Glutamatergic neuron (in vitro differentiated cells): ENCODE measurements at places on chromosomes 2 and 18.

- no peak for DNase-seq
Measured at GRCh38 chr2:237180187-237180586, 94.5 kb downstream of the COPS8 start.

DNA sequence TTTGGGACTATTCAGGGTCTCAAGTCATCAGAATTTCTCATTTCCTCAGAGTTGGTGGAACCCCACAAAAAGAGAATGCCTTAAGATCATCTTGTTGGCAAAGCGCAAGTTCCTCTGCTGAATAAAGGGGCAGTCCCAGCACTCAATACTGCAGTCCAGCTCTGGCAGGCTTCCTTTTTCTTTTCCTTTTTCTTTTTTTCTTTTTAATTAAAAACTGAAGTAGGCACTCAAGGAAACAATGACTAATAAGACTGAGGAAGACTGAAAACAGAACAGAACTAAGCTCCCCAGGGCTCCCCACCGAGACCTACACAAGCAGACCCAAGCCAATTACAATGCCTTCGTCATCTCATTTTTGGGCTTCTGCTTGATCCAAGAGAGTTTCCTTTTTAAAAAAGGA, 82.0 kb downstream of the STK39 start:
- DNase-seq: no peak

- no peak for DNase-seq
Measured at GRCh38 chr2:120503793-120504571, 158.0 kb downstream of the INHBB start.

- no peak for DNase-seq
Measured at GRCh38 chr2:73343992-73344391, 41.6 kb upstream of the ALMS1 start.

- DNase-seq: no peak
Measured at GRCh38 chr18:63731215-63731614, 28.5 kb downstream of the SERPINB11 start.
